RKO (cell line): ENCODE measurements at places on chromosomes 2 and 18.

GRCh38 chr2:159213296-159213695, 73.2 kb downstream of the WDSUB1 start:
- DNase-seq = no peak

GRCh38 chr2:18830962-18831361, 241.6 kb upstream of the NT5C1B start:
- DNase-seq = no peak

GRCh38 chr2:177909962-177910361, 162.6 kb downstream of the PDE11A start:
- no peak for DNase-seq

DNA sequence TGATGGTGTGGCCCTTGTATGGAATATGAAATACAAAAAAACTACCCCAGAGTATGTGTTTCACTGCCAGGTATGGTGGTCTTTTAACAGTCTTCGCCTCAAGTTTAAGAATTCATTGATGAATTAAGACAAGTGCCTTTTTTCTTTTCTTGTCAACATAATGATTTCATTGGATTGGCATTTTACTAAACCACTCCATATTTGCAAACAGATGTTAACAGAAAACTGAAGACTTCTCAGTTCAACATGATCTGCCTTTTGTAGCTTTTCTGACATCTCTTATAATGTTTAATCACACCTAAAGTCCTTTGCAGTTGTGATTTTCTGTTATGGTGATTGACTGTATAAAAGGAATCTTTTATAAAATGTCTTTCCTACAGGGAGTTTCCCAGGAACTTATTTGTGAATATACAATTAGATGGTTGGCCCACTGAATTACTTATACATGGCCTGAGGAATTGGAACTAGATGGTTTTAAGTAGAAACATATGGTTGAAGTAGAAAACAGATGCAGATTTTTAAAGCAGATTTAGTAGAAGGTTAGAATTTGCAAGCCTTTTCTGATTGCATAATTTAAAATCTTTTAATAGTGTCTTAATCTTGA, 39.7 kb downstream of the DYNC1I2 start:
- DNase-seq = no peak

- DNase-seq = no peak
Measured at GRCh38 chr2:198973181-198973580, 484.6 kb downstream of the SATB2 start.

DNA sequence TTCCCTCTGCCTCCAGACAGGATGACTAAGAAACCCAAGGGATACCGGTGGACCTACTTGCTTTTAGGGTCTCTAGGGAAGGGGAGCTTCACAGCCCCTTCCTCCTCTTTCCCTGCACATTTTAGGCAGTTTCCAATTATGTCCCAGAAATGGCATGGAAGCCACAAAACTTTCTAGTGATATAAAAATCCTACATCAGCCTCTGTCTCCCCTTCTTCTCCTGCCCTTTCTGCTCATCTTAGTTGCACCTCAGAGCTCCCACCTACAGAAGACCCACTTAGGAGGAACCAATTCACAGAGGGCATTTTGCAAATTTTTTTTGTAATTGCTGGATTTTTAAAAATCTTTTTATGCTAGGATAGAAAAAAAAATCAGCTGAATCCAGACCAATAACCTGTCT, 263.1 kb downstream of the TNS1 start:
- DNase-seq = no peak

DNA sequence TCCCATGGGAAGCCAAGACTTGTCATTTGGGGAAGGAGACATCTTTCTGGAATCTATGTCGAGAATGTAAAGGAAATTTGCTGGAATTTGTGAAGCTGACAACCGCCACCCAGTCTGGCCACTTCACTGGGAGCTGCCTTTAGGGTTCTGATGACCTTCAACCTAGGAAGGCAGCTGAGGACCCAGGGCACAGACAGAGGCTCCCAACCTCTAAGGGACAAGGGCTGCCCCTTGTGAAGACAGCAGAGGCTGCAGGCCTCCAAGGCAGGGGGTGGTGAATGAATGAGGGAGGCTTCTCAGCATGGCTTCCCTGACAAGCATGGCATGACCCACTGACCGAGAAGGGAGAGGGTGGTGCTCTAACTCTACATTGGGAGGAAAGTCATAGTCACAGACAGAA, 128.9 kb upstream of the ASB18 start:
- no peak for DNase-seq

DNA sequence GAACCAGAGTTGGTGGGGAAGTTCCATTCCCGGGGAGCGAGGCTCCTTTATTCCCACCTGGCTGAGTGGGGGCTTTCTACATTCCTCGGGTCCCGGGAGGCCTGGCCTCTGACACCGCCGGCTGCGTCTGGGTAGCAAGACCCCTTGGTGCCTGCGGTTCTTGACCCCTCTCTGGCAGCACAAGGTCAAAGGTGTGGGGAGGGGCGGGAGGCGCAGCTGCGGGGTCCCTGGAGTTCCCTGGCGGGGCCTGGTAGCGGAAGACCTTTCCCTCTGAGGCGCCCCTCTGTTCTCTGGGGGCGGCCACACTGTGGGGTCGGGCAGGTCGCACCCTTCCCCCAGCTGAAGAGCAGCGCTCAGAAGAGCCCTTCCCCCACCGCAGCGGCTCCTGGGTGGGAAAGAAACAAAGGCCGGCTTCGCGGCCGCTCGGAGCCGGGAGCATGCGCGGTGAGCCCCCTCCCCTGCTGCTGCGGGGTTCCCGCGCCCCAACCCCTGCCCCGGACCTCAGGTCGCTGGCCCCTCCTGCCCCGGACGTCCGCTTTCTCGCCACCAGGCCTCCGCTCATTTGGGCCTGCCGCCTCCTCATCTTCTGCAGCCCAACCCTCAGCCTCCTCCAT, 146.3 kb downstream of the ANKRD44 start:
- DNase-seq = no peak

DNA sequence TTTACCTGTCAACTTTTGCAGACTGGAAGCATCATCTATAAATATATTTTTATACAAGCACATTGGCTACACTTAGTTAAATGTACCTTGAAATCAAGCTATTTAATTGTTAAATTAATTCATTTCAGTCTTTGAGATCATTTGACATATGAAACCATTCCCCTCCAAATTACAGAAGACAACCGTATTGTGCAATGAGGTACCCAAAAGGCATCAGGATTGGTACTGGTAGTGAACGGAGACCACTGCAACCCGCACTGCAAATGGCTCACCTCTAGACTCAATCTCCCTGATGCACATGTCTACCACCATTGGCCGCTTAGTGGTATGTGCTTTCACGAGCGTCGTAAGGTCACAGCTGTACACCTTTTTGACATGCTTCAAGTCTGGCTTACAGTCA, 47.8 kb upstream of the CHRNA1 start:
- DNase-seq = no peak

DNA sequence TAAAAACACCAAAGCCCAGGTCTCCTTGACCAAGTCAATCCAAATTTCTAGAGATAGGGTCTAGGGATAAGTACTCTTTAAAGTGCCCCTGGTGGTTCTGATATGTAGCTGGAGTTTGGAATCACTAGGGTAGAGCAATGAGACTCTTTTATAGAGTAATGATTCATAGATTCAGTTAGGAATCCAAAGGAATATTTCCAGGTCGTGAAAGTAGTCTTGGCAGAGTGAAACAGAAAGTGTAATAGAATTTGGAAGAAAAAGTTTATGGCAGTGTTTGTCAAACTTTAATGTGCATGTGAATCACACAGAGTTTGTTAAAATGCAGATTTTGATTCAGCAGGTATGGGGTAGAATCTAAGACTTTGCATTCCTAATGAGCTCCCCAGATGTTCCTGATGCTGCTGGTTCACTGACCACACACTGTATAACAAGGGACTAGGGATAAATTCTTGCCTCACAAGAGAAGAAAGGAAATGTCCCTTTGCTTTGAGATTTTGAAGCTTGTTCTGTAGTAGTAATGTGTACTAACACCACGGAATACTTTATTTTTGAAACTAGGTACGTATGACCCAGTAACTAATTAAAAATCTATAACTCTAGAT, 1.8 kb downstream of the UPP2 start:
- no peak for DNase-seq

GRCh38 chr2:105450471-105450870, 51.6 kb upstream of the FHL2 start:
- no peak for DNase-seq
